ENCODE measurements at places on chromosomes 2 and 18.

DNA sequence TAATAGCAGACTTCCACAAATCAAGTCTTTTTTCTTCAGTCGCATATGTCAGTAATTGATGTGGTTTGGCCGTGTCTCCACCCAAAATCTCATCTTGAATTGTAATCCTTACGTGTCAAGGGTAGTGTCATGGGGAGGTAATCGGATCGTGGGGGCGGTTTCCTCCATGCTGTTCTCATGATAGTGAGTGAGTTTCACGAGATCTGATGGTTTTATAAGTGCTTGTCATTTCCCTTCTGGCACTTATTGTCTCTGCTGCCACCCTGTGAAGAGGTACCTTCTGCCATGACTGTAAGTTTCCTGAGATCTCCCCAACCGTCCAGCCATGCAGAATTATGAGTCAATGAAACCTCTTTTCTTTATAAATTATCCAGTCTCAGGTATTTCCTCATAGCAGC is 478.8 kb downstream of the PTPRM start:
- peak; percentile 63 for DNase-seq

DNA sequence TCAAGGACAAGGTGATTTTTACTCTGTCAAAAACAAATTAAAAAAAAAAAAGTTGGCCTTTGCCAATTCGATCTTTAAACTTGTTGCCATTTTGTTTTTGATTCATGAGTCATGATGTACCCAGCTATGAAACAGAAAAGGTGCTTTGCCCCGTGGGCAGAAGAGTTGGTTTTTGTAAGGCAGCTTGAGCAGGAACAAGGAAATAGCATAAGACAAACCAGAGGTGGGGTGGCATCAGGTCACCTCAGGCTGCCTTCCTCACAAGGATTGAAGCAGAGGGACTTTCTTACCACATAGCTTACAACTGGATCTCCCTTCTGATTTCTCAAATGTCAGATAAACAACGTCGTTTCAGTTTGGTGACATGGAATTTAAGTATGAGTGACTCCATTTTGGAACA is 123.8 kb downstream of the ARL4C start:
- peak; percentile 22 for DNase-seq

GRCh38 chr2:239015218-239015900 is 167.5 kb downstream of the TWIST2 start:
- no peak for DNase-seq

- DNase-seq = peak; percentile 29
Measured at GRCh38 chr2:25587361-25587760, 86.0 kb downstream of the DTNB start.

DNA sequence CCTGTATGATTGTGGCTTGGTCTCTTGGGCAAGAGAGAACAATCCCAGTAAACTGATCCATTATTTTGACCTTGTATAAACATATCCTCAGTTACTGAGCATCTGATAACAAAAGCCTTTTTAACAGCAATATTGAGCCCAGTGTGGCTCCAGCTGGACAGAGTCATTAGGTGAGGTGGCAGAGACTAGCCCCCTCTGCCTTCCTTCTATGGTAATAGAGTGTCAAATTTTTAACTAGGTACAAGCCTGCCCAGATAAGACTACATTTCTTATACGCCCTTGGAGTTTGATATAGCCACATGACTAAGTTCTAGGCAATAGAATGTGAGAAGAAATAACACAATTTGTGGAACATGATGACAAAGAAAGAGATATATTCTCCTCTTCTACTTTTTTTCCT is 56.2 kb downstream of the HNMT start:
- no peak for DNase-seq

DNA sequence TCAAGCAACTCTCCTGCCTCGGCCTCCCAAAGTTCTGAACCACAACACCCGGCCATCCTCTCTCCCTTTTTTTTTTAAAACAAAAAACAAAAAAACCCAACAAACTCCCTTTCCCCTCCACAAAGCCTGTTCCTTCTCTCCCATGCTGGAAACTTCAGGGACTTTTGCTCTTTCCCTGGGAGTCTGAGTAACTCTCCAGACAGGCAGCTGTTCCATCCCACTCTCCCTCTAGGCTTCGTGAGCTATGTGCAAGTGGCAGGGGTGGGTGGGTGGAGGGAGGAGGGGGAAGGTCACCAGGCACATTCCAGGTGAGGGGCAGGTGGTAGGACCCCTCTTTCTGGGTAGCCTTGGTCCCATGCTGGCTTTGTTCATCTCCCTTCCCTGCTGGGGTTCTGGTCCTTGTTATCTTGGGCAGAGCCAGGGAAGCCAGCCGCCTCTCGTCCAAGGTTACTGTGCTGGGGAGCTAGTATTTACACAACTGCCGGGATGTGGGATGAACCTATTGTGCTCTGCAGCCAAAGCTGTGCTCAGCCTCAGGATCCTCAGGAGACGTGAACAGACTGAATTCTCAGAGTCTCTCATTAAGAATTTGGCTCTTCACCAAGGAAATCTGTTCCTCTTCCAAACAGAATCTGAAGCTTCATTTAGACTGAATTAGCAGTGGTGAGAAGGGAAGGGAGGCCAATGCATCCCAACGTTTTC is 106.9 kb downstream of the LIPG start:
- no peak for DNase-seq

DNA sequence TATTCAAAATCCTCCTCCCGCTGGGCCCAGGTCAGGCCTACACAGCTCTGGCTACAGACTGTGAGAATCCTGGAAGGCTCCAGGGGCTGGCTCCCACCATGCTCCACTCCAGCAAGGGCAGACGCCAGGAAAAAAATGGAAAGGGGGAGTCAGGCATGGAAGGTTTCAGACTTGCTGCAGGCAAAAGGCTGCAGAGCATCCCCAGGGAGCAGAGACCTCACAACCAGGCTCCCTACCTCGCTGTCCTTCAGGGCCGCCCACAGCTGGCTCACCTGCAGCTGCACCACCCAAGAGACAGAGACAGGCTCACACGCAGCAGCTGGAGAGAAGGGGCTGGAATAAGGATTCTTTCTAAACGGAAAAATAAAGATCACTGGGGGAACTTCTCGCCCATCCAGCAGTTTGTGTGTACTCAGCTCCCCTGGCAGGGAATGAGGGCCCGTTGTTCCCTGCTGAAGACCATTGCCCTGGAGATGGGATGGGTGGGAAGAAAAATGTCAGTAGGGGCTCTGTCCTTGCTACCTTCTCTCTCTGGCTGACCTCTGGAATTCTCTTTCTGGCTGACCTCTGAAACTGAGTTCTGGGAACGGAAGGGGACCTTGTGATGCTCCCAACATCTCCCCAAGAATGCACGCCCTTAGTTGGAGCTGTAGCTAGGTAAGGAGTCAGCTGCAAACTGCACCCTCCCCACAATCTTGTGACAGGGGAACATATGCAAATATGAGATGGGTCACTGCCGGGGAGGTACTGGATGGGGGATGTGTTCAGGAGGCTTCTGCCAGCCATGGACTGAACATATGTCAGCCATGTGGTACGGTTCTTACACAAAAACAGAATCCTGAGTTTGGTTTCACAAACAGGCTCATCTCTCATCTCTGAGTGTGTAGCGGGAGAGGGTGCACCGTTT is 34.5 kb downstream of the BCL2 start:
- no peak for DNase-seq

DNA sequence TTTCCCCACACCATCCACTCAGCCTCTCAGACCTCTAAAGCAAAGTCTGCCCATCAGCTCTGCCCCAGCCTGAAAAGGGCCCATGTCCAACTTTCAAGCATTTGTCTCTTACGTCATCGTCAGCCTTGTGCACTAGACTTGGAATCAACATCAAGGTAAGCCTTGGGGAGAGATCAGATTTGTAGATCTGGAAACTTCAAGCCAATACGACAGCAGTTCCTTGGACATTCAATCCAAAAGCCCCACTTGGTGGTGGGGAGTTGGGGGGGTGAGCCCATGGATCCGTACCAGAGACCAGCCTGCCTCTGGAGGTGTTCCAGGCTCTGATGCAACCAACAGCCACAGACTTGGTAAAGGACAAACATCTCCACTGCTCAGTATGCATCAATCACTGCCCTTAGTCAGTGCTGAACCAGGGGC is 206.8 kb upstream of the MEIS1 start:
- DNase-seq = no peak

- DNase-seq = no peak
Measured at GRCh38 chr2:234457421-234457820, 39.5 kb downstream of the ARL4C start.

DNA sequence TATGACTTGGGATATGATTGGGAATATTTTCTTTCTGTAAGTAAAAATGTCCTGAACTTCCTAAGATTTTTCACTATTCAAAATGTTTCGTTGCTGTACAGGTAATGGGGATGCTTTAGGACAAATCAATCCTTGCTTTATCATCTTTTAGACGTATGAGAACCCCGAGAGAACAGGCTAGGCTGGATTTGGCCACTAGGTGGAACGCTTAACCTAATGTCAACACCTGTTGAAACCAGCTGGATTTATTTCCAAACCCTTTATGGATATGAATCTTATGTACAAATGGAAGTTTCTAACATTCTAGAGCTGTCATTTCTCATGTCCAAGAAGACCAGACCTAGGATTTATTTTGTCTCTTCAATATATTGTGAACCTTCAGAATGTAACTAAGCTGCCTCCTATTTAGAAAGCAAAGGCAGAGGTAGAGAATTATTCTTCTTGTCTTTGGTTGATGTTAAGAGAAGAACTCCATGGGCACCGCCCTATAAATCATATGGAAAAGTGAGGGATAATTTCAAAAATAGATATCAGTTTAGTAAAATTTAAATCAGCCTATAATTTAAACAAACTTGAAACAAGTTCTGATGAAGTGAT is 96.7 kb downstream of the PMAIP1 start:
- DNase-seq = peak; percentile 33

- DNase-seq = no peak
Measured at GRCh38 chr18:49638891-49639557, 77.2 kb downstream of the LIPG start.

DNA sequence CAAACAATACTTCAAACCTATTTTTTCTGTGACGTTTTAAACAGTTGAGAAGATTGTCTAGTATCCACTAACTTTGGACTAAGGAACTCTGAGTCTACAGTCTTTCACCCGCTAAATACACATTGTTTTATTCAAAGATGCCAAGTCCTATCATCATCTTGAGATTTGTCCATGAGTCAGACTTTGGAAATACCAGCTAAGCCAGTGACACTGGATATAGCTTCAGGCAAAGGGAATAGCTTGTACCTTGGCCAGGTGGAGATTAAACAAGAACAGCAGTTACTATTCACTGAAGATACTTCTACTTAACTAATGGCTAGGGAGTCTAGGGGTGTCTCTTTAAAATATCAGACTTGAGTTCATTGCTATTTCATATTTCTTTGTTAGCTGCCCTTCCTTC is 137.5 kb downstream of the COMMD1 start:
- no peak for DNase-seq

- no peak for DNase-seq
Measured at GRCh38 chr2:99771681-99772333, 282.0 kb upstream of the REV1 start.

DNA sequence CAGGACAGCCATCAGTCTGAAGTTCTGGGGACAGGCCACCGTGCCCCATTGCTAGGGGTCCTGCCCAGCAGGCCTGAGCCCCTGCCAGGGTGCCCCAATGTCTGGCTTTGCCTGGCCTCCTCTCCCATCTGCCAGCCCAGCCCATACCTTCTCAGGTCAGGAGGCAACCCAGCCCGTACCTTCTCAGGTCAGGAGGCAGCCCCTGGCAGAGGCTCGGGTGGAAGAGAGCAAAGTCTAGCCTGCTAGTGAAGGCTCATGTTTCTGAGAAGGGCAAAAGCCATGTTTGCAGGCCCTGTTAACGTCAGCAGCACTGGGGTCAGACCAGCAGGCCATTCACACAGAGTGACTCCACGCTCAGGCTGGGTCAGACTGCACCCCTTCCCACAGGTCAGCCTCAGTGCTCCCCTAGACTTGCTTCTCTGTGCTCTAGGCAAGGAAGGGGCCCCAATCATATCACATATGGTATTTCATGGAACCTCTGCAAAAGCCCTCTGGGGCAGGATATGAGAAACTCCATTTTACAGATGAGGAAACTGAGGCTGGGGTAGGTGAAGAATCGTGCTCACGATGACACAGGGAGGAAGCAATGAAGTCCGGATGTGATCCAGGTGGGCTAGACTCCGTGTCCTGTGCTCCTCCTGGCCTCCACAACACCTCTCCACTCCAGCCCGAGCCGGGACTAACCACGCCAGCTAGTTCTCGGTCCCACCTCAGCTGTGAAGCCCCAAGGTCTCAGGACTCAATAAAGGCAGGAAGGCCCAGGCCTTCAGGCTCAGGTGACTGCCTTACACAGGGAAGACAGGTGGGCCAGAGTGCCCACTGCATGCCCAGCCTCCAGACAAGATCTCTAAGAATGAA is 9.5 kb downstream of the SDC1 start:
- no peak for DNase-seq

DNA sequence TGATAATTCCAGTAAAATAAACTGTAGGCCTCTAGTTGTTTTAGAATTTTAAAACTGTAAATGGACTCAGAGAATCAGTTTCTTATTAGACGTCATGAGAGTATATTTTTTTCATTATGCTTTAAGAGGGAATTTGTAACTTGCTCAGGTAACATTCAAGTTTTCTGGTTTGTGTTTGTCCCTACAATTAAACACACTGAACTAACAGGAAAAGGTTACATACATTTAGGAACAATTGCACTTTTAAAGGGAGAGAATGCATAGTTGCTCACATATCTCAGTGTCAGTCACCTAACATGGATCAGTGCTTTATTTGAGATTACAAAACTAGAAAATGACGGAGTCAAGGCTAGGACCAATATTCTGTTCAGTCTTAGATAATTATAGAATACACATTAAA is 3.1 kb downstream of the COL3A1 start:
- no peak for DNase-seq

DNA sequence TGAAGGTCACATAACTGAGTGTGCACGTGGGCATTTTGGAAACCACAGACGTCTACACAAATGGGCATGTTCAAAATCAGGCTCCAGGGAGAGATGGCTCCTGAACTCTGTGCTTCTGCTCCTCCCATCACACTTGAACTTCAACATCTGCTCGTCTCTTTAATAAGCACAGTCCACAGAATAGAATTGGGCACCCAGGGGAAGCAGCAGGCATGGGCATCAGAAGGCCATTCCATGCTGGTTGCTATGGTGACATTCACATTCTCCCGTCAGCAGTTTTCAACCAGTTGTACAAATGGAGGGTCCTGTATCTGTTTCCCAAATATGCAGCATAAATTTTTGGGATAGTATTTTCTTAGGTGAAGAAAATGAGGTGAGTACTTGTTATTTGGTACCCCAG is 183.7 kb upstream of the COPS8 start:
- DNase-seq = no peak

DNA sequence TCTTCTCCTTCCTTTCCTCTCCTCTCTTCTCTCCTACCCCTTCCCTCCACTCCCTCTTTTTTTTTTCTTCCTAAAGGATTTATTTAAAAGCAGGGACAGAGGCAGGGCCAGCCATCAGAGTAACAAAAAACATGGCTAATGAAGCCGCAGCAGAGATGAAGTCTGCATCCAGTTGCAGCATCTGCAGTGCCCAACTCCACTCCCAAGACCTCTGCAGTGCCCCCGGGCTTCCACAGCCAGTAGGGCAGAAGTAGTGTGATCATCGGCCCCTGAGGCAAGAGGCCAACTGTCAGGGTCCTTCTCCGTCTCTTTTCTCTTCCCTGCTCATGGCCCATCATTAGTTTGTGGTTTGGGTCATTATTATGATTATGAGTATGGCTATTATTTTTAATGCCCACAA is 4.2 kb upstream of the EGR4 start:
- DNase-seq = no peak

- DNase-seq = no peak
Measured at GRCh38 chr2:8581601-8582041, 100.2 kb upstream of the ID2 start.
